ENCODE measurements at places on chromosomes 12 and 14. TPM values are rescaled to one million over a fixed set of nuclear protein-coding genes. Genes with fewer than 3 reads are reported as not detected.

DNA sequence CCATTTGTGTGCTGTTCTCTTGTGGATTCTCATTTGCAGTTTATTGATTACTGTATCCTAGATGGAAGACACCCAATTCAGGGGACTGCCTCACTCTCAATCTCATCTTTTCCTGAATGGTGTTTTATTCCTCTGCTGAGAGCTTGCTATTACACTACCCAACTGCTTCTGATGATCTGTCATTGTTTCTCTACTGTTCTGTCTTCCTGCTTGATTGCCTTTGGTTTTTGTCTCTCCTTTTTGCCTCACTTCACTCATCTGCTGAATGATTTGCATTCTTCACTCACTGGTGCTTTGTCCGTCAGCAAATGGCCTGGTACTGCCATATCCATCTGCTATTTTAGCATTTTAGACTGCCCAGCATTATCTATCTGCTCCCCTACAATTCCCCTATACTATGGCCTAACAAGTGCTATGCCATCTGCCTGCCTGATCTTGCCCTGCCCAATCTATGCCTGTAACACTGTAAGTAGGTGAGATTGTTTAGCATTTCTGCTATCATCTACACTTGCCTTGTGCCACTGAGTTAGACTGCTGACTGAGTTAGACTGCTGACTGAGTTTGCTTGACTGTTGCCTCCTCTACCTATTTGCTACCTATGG, 335.1 kb downstream of the GPHN start:
- H3K4me3 ChIP-seq, result no peak overlapping the region
- H3K4me1 ChIP-seq, result no peaks in the 10 kb centered on the region
- no peaks in the 10 kb centered on the region for H3K36me3 ChIP-seq

GRCh38 chr12:27769142-27769673, 10.8 kb upstream of the KLHL42 start:
- peaks cover 47% of the 10 kb centered on the region for H3K4me1 ChIP-seq
- no peaks in the 10 kb centered on the region for H3K27me3 ChIP-seq
- H3K36me3 ChIP-seq, result no peaks in the 10 kb centered on the region
- no peak overlapping the region for H3K27ac ChIP-seq
- H3K4me3 ChIP-seq, result no peak overlapping the region

GRCh38 chr14:21999402-21999801, 325.8 kb upstream of the OR4E1 start:
- no peak overlapping the region for H3K27ac ChIP-seq
- no peak overlapping the region for H3K4me3 ChIP-seq
- peaks cover 2% of the 10 kb centered on the region for H3K27me3 ChIP-seq
- DNase-seq, result no peak

- no peak overlapping the region for H3K27ac ChIP-seq
- H3K27me3 ChIP-seq, result peaks cover 1% of the 10 kb centered on the region
- DNase-seq, result no peak
Observed at GRCh38 chr14:97021571-97022168, 224.5 kb downstream of the VRK1 start.

- H3K4me3 ChIP-seq, result peak overlapping the region; percentile 43
- no peaks in the 10 kb centered on the region for H3K27me3 ChIP-seq
- H3K4me1 ChIP-seq, result peaks cover 61% of the 10 kb centered on the region
- peak; percentile 38 for DNase-seq
Observed at GRCh38 chr14:89911010-89911919, 43.3 kb downstream of the EFCAB11 start.

ENDOU gene
- not detected for total RNA-seq

DDX11 gene
- 24.0 TPM for total RNA-seq

- H3K4me3 ChIP-seq, result peak overlapping the region; percentile 99
- DNase-seq, result peak; percentile 81
- peaks cover 83% of the 10 kb centered on the region for H3K4me1 ChIP-seq
- peaks cover 47% of the 10 kb centered on the region for H3K36me3 ChIP-seq
- peak overlapping the region; percentile 99 for H3K27ac ChIP-seq
Observed at GRCh38 chr12:114669401-114670290, 14.3 kb downstream of the TBX3 start.

ISCA2 gene
- 28.9 TPM for total RNA-seq

KRT82 gene
- not detected for total RNA-seq

CHST11 gene
- total RNA-seq, result 1.8 TPM

PTCSC3 gene
- not detected for total RNA-seq

GRCh38 chr12:23169012-23169695, 544.2 kb downstream of the ETNK1 start:
- no peaks in the 10 kb centered on the region for H3K27me3 ChIP-seq
- no peak overlapping the region for H3K27ac ChIP-seq
- no peaks in the 10 kb centered on the region for H3K4me1 ChIP-seq
- no peak overlapping the region for H3K4me3 ChIP-seq
